Stimulated activated CD4-positive, alpha-beta T cell treated with anti-CD3 and anti-CD28 coated beads, Interleukin-12 subunit alpha, Interleukin-12 subunit beta, amount 100 ng/mL, for 4 hours (primary cell): ENCODE measurements at places on chromosomes 5 and 9.

GRCh38 chr5:147404706-147405105 lies 105.2 kb downstream of the DPYSL3 start:
- DNase-seq: no peak

DNA sequence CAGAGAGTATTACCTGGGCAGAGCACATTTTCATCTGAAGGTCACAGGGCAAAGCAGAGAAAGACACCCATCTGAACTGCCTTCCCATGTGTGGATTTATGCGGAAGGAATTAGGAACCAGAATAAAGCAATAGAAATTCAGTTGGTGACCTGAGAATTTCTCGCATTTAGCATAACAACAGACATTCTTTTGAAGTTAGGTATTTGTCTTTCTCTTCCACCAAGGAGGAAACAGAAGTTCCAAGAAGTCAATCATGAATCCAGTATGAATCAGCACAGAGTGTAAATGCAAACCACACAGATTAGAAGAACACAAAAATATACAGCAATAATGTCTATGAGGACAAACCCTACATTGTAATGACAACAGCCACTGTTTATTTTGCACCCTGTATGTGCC lies 515.2 kb upstream of the BRINP1 start:
- no peak for DNase-seq

DNA sequence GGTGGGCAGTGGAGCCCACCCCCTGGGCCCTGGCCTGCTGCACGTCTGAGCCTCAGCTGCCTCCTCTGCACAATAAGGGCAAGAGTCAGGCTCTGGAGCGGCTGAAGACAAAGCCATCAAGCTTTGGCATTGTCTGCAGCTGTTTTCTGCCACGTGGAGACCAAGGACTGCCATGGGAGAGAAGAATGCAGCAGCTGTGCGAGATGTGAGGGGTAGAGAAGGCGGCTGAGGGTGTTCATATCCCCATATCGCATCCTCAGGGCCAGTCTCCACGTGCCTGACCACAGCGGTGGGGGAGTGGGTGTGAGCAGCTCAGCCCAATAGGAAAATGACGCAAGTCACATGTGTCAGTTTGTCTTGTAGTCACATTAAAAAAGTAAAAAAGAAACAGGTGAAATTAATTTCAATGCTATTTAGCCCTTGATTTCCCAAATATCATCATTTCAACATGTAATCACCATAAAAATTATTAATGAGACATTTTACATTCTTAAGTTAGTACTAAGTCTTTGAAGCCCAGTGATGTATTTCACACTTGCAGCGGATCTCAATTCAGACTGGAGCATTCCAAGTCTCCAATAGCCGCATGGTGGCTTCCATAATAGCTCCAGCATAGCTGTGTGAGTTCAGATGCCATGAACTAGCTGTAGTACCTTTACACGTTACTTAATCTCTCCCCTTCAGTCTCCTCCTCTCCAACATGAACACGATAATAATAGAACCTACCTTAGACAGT lies 6.6 kb downstream of the C1QTNF2 start:
- DNase-seq: no peak

GRCh38 chr5:37900692-37901091 lies 60.9 kb upstream of the GDNF start:
- DNase-seq: no peak

DNA sequence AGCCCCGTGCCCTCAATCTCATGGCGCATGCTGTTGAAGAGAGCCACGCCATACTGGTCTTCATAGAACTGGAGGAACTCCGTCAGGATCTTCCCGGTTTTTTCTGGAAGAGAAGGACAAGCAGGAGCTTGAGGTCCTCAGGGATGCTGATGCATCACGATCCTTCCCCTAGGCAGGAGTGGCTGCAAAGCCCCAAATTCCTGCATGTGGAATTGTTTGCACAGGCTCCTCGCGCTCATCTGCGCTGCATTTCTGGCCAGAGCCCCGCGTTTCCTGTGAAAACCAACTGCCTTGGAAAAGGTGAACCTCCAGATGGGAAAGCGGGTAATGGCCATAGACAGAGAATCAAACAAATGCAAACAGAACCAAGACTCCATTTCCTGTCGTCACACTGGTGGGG lies 80.4 kb downstream of the LRSAM1 start:
- no peak for DNase-seq

- no peak for DNase-seq
Observed at GRCh38 chr9:35948901-35949318, 9.0 kb downstream of the OR2S2 start.

GRCh38 chr5:55989860-55990259 lies 4.9 kb downstream of the IL6ST start:
- DNase-seq: no peak

- no peak for DNase-seq
Observed at GRCh38 chr9:73137914-73138313, 13.8 kb upstream of the ANXA1 start.

- DNase-seq: no peak
Observed at GRCh38 chr5:95858023-95858461, 35.5 kb upstream of the GLRX start.

GRCh38 chr5:1997640-1998347 lies 115.1 kb upstream of the IRX4 start:
- no peak for DNase-seq
